Putamen (tissue), 1 donor: ENCODE measurements at places on chromosomes 2 and 18.

DNA sequence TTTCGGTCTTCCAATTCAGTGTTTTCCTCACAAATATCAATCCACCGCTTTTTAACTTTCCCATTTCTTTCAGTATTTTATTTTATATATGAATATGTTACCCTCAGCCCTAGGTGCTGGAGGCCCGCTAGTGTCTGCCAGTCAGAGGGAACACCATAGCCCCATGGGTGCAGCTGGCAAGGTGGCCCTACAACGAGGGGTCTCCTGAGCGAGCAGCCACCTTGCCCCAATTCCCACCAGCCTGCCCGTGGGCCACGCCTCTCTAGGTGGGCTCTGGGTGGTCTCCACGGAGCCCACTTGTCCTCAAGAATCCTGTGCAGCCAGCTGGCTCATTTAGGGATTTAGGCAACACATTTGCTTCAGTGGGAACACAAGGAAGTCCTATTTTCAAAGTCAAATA, 72.5 kb upstream of the RGPD5 start:
- no peak for DNase-seq

DNA sequence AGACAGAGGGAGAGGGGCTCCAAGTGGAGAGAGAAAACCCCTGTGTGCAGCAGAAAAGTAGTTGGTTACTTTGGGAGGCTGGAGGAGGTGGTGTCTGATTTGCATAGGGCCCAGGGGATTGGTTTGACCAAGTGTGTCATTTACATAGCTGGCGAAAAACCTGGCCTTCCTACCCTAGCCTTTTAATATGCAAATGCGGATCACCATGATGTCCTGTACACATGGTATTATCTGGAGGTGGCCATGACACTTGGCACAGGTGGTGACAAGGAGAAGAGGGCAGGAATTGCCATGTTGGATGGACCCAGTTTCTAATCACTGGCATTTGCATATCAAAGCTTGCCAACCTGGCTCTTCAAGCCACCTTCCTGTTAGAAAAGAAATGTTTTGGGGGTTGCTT, 120.8 kb upstream of the CHAC2 start:
- DNase-seq: no peak

GRCh38 chr2:234502919-234503285, 6.0 kb upstream of the ARL4C start:
- DNase-seq: no peak

GRCh38 chr2:222433332-222434173, 9.2 kb downstream of the SGPP2 start:
- DNase-seq: peak; percentile 23

DNA sequence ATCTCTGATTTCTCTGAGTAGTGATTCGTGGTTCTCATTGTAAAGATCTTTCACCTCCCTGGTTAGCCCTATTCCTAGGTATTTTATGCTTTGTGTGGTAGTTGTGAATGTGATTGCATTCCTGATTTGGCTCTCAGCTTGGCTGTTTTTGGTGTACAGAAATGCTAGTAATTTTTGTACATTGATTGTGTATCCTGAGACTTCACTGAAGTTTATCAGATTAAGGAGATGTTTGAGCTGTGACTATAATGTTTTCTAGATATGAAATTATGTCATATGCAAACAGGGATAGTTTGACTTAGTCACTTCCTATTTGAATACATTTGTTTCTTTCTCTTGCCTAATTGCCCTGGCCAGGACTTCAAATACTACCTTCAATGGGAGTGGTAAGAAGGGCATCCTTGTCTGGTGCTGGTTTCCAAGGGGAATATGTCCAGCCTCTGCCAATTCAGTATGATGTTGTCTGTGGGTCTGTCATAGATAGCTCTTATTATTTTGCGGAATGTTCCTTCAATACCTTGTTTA, 251.9 kb upstream of the ZNF804A start:
- no peak for DNase-seq
